CD4-positive, alpha-beta T cell (primary cell): ENCODE measurements at places on chromosomes 4 and X.
A peak's percentile ranks its signal among the peaks of the same experiment; 100 is the strongest.

DNA sequence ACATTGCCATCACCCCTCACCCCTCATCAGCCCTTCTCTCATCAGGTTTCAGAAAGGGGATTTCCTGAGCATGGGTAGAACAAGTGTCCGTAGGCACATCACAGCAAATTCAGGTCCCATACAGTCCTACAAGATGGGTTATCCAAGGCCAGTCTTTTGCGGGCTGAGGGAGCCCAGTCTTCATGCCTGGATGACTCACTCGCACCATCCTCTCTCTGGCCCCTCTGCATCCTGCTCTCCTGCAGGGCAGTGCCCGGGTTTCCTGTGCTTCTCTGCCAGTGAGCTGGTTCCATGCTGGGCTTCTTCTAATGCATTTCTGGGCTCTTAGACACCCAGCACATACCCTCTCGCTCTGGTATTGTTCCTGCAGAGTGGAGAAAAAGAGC, 7.3 kb upstream of the INTS6L start:
- no peak for DNase-seq

GRCh38 chr4:90318193-90318592, 191.0 kb downstream of the CCSER1 start:
- no peak for DNase-seq

- DNase-seq: no peak
Observed at GRCh38 chrX:13759152-13759718, 24.7 kb downstream of the OFD1 start.

DNA sequence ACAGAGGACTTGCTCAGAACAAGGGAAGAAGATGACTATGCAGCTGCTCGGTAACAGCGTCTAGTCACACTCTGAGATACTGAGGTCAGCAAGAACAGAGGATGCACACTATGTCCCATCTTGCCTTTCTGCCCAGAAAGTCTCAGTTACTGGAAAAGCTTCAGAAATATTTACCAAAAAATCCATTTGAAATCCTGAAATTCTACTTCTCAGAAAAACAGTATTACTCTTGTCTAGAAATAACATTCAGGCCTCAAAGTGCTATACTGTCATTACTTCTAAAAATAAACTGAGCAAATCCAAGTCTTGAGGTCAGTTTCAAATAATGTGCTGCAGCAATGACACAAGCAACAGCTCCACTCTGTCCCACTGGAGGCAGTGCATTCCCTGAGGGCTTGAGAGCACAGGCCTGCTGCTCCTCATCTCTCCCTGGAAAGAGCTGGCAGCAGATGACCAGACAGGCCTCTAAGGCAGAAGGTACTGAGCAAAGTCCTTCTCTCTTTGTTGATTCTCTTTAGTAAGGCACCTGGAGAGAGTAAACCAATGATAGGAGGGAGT, 76.9 kb downstream of the CAMK2D start:
- no peak for DNase-seq

DNA sequence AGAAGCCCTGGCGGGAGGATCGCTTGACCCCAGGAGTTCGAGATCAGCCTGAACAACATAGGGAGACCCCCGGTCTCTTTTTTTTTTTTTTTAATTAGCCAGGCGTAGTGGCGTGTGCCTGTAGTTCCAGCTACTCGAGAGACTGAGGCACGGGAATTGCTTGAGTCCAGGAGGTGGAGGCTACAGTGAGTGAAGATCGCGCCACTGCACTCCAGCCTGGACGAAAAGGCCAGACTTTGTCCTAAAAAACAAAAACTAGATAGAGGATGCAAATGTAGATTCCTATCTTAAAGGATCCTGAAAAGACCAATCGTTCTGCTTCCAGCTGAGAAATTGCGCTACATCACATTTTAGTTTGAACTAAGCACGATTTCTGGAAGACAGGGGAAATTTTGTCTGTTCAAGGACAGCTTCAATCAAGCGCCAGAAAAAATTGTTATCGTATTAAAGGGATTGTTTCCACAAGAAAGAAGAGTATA, 627 bp upstream of the HSD17B11 start:
- DNase-seq: no peak

- DNase-seq: no peak
Observed at GRCh38 chrX:54540289-54540688, 10.3 kb downstream of the GNL3L start.

GRCh38 chr4:185255868-185256267, 46.5 kb downstream of the SNX25 start:
- peak; percentile 34 for DNase-seq

DNA sequence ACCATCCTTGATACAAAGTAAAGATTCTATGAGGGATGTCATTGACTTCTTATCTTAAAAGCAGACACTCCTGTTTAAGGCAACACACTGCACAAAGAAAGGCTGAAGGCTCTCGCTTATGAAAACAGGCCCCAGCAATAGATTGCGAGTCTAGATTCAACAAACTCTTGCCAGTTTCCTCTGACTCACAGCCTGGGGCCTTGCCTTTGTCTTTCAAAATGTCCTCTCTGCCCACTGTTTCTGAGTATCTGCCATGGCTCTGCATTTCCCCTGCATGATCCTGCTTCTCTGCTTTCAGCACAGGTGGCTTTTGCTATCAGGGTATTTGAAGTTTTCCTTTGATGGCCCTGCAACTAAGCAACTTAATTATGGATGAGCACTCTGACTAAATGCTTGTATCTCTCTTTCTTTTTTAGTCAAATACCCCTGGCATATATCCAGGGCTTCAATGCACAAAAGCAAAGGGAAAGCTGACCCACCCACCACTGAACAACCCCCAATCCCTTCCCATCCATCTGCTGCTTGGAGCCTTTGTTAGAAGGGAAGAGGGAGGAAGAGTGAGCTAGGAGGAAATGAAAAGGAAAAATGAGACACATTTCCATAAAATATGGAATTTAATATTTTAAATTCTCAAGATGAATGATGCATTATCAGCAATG, 32.2 kb downstream of the NDP start:
- DNase-seq: no peak

DNA sequence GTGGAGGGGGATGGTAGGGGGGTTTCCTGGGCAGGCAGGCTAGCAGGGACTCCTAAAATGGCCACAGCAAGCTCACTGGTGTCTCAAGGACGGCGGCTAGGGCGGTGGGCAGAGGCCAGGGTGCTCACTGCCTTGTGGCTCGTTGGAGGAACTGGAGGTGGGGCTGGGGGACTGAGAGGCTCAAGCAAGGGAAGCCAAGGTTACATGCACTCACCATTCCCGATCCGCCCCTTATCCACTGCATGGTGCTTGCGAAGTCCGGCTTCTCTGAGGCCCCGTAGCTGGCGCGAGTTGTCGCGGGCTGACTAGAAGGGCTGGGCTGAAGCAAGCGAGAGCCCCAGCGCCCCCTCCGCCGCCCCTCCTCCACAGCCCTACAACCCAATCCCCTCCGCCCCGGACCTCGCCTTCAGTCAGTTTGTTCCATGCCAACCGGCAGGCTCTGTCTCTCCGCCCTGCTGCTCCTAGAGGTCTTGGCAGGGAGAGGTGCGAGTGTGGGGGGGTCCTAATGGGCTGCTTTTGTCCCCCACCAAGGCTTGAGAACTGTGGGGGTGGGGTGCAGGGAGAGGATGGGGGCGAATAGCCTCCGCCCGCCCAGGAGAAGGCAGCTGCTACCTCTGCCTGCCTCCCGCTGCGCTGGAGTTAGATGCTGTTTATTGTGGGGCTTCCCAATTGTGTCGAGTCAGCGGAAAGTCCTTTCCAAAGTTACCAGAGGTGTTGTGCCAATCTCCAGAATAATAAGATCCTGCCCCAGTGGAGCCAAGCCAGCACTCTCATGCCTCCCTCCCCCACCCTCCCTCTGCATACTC, at the start of gene ARHGEF9:
Gene ARHGEF9, minus strand, starts transcription at position 313 of the 806 bp plus-strand sequence. Its CDS starts 69 bp downstream, at position 244.
- DNase-seq: no peak

DNA sequence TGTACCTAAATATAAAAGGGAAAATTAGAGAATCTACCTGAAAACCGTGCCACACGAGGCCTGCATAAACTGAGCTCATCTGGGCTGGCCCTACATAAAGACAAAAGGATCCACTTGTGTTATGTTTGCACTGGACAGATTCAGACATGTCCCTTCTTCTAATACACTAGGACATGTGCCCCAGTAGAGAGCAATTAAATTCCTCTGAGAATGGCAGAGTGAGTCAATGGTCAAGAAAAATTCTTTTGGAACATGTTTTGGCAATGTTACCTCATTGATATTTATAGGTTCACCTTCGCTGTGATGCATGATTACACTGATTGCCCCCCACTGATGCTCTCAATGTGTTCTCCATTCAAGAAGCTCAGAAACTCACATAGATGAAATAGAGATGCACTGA, 95.2 kb downstream of the MANBA start:
- no peak for DNase-seq

DNA sequence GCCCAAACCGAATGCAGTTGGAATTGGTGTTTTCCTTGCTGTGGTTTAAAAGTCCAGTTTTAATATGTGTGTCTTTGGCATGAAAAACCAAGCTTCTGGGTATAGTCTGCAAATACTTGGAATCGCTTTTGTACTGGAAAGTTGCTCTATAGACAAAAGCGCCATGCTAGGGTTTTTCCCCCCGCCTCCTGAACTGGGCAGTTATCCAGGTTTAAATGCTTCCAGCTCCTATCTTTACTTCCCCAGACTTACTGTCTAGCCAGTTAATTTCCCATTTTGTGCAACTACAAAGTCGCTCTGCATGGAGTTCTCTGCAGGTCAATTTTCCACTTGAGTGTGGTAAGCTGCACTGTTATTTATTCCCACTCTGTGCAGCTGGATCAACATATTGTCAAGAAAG, 2.7 kb downstream of the RASL11B start:
- DNase-seq: no peak

DNA sequence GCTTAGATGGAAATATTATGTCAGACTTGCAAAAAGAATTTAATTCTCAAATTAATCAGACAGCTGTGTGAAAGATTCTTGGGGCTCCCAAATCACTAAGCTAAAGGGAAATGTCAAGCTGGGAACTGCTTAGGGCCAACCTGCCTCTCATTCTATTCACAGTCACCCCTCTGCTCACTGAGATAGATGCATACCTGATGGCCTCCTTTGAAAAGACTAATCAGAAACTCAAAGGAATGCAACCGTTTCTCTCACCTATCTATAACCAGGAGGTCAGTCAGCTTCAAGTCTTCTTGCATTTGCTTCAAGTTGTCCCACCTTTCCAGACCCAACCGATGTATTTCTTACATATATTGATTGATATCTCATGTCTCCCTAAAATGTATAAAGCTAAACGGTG, 882.7 kb downstream of the CENPC start:
- DNase-seq: no peak

- no peak for DNase-seq
Observed at GRCh38 chr4:60173103-60173502, 1027.0 kb upstream of the ADGRL3 start.

GRCh38 chr4:15366721-15367120, 61.1 kb upstream of the C1QTNF7 start:
- no peak for DNase-seq

GRCh38 chr4:78710536-78710935, 65.6 kb upstream of the BMP2K start:
- DNase-seq: no peak

DNA sequence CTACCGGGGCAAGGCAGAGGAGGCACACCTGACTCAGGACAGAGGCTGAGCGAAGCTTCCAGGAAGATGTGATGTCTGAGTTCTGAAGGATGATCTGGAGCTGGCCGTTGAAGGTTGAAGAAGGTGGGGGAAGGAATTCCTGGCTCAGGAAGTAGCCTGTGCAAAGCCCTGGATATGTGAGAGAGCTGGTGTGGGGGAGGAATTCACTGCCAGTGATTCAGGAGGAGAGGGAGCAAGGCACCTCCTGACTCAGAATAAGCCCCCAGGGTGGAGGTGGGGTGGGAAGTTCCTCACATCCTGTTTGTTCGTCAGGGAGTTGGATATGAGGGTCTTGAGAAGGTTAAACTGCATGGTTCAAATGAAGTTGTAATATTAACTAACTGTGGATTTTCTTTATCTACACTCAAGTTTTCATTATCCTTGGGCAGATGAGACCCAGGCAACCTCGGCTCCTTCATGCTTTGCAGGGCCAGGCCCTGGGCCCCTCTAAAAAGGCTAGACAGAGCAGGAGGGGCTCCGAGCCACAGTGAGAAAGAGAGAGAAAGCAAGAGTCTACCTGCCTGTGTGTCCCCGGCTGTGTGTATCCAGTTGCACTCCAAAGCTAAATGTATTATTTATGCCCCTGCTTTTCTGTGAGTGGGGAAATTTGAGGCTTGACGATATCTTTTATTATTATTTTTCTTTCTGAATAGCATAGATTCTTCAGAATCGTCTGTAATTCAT, 7.1 kb downstream of the NHSL2 start:
- DNase-seq: no peak

- no peak for DNase-seq
Observed at GRCh38 chrX:22742174-22742573, 257.6 kb upstream of the DDX53 start.

DNA sequence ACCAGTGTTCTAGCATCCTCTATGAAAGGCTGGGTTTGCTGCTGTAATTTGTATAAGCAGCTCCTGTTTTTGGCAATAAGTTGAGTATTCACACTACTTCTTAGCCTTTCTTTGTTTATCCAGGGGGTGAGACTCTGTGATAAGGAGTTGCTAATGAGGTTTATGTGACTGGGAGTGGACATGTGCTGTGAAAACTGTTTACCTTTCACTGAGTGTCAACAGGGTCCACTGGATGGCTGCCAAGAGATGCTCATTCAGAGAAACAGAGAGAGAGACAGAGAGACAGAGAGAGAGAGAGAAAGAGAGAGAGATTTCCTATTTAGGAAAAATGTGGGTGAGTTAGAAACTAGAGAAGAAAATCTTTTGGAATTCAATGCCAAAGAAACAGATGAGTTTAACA, 233.9 kb downstream of the CHIC2 start:
- DNase-seq: no peak

DNA sequence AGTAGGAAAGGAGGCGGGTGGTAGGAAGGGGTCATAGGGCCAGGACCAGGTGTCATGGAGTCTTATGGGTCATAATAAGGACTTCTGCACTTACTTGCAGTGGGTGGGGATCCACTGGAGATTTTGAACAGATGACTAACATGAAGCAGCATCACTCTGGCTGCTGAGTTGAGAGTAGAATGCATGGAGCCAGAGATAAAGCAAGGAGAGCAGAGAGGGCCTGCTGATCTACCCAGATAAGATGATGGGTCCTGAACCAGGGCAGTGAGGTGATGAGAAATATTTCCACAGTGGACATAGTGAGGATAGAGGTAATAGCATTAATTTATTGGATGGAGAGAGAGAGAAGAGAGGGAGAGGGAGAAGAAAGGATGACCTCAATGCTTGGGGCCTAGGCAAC, 48.0 kb downstream of the HCCS start:
- DNase-seq: no peak

GRCh38 chr4:55742655-55743202, 76.9 kb upstream of the EXOC1L start:
- DNase-seq: no peak

GRCh38 chrX:95836517-95836916, 848.1 kb upstream of the DIAPH2 start:
- DNase-seq: no peak

GRCh38 chr4:52627876-52628275, 31.2 kb downstream of the USP46 start:
- DNase-seq: no peak

GRCh38 chr4:145760961-145761929, 81.3 kb downstream of the C4orf51 start:
- no peak for DNase-seq

DNA sequence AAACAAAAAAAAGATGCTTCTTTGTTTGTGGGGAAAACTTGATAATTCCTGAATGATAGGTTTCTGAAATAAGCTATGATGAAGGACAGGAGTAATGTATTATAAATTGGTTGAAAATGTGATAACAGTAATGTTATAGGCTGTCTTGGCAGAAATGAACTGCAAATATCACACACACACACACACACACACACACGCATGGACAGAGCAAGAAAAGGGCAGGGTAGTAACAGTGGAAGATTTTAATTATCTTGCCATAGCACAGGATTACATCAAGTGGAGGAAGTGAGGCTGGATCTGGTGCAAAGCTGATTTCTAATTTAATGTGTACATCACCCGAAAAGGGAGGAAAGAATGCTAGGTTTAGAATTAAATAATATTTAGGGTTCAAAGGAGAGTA, 97.5 kb upstream of the CXXC4 start:
- DNase-seq: no peak
